Skin of body (tissue), 3 donors: ENCODE measurements at places on chromosomes 1 and 21. TPM values are rescaled to one million over a fixed set of nuclear protein-coding genes. Genes with fewer than 3 reads are reported as not detected.
A peak's percentile ranks its signal among the peaks of the same experiment; 100 is the strongest.

The MATN1 gene
- total RNA-seq, result 1.4 TPM

GRCh38 chr1:72283307-72284083 is 1.2 kb upstream of the NEGR1 start:
- peak; percentile 85 for DNase-seq

The MR1 gene
- total RNA-seq, result 9.6 TPM

The ECM1 gene
- 4.4 TPM for total RNA-seq

The BSND gene
- total RNA-seq, result not detected

The NRIP1 gene
- 41.2 TPM for total RNA-seq

The ZFYVE9 gene
- 41.0 TPM for total RNA-seq

GRCh38 chr1:160400223-160400645 is at the start of gene VANGL2:
Gene VANGL2 (plus strand): TSS chr1:160400564. CDS start chr1:160415838, 15,274 bp downstream.
- peak; percentile 75 for DNase-seq

DNA sequence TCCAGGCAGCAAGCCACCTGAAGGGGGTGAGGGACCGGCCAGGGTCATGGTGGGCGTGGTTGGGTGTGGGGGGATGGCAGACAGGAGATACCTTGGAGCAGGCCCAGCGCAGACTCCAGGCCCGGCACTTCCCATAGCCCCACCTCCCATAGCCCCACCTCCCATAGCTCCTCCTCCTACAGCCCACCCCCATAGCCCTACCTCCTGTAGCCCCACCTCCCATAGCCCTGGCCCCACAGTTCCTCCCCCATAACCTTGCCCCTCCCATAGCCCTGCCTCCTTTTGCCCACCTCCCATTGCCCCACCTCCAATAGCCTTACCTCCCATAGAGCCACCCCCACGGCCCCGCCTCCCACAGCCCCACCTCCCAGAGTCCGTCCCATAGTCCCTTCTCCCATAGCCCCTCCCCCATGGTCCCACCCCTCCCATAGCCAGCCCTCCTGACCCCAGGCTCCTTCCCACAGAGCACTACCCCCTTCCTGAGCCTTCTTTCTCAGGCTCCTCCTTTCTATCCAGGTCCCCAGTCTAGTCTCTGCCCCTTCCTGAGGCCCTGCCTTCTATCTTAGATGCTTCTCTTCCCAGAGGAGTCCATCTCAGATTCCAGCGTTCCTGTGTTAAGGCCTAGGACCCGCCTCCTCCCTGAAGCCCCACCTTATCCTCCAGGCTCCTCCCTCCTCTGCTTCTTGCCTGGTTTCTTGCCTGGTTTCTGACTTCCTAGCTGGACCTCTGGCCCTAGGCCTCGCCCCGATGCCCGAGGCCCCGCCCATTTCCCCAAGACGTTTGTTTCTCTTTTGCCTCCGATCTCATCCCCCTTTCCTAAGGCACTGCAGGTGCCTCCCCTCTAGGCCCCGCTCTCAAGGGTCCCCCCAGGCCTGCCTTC is 46.8 kb downstream of the PTPRU start:
- DNase-seq, result no peak

The TAF13 gene
- total RNA-seq, result 47.5 TPM

The NBPF1 gene
- 83.8 TPM for total RNA-seq

The MSH4 gene
- total RNA-seq, result 0.39 TPM

The GUCA2B gene
- not detected for total RNA-seq

DNA sequence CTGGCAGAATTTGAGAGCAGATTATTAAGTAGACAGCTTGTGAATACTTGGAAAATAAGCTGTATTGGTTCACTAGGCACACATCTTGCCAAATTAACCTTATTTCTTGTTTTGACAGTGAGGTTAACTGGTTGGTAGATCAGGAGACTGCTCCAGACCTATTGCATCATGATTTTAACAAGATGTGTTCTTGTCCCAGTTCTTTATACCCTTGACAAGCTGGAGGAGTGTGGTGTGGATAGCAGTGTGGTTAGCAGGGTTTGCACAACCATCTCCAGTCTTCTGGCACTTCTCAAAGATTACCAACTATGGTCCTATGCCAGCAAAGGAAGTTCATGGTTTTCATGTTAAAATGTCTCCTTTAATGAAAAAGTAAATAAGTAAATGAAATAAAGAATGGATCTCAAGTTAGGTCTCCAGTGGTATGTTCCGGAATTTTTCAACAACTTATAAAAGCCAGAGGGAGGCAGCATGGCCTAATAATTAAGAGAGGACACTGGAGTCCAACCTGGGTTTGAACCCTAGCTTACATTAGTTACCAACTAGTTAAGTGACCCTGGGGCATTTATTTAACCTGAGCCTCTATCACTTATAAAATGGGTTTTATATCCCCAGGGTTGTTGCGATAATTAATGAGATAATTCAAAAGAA is 34.1 kb downstream of the DDX20 start:
- DNase-seq, result no peak

- no peak for DNase-seq
These were observed 9.7 kb downstream of the ZNF692 start for GRCh38 chr1:248849152-248849551.

The MTARC1 gene
- 15.5 TPM for total RNA-seq

The MROH9 gene
- 0.10 TPM for total RNA-seq

DNA sequence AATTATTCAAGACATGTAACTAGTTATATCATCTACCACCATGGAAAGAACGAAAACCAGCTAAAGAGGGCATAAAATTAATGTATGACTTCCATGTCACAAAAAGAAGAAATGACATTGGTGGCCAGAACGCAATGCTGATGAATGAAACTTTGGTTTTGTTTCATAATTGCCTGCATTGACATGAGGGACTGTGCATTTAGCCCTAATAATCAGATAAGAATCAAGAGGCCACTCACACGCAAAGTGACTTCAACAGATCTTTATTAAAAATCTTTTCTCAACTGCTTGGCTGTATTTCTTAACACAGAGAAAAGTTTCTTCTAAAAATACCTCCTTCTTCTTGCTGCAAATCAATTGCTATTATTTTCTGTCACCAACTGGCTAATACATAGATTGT is 184.7 kb upstream of the RUNX1 start:
- no peak for DNase-seq

GRCh38 chr1:15932612-15933011 is 43.3 kb downstream of the ZBTB17 start:
- no peak for DNase-seq

DNA sequence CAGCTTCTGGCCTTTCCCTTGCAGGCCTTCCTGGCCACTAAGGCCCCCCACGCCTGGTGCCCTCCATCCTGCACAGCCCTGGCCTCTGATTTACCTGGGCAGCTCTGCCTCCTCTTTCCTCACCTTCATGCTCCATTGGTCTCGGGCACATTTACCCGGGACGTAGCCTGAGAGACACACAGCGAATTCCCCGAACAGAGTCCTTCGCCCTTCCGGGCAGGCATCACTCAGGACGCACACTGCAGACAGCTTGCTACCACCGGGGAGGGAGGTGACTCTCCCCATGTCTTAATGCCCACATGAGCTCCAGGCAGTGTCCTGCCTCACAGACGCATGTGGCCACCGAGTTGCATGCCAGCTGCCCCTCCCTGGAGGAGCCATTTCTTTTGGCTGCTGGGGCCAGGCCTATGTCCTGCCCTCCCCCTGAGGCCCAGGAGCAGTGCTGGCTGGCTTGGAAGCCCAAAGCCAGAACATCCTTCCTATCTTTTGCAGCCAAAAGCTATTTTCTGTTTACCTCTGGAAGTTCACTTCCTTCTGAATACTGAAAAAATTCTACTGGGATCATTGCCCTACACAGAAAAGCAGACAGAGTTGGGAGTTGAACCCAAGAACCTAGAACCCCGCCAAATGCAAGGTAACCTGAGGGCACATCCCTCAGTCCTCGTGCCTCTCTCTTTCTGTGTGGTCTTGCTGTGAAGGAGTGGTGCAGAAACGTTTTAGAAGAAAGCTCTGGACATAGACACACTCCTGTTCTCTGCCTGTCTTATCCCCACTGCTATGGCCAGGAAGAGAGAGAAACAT is 209.5 kb downstream of the TOMM20 start:
- no peak for DNase-seq

The FCMR gene
- total RNA-seq, result 0.69 TPM

GRCh38 chr1:18363436-18363835 is 117.3 kb upstream of the KLHDC7A start:
- DNase-seq, result no peak
